Endodermal cell (in vitro differentiated cells): ENCODE measurements at places on chromosomes 2 and 18. TPM values are rescaled to one million over a fixed set of nuclear protein-coding genes. Genes with fewer than 3 reads are reported as not detected.

DNA sequence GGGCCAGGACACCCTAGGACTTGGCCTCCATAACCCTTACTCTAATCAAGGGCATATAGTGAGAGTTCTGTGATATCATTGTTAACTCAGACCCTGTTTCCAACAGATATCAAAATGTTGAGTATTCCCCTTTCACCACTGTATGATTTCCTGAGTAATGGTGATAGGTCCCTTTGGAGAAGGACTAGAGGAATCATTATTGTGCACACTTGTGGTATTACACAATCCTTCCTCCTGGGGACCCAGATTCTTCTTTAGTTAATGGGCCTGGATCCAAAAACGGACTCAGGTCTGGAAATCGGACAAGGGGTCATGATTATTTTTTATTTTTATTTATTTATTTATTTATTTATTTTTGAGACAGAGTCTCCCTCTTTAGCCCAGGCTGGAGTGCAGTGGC lies 23.5 kb downstream of the PRKRA start:
- no peak for DNase-seq

- DNase-seq = no peak
These were observed 19.5 kb upstream of the ID2 start for GRCh38 chr2:8662239-8662879.

PLCL1 gene
- 0.04 and 0.07 TPM in 2 replicates for total RNA-seq

DNA sequence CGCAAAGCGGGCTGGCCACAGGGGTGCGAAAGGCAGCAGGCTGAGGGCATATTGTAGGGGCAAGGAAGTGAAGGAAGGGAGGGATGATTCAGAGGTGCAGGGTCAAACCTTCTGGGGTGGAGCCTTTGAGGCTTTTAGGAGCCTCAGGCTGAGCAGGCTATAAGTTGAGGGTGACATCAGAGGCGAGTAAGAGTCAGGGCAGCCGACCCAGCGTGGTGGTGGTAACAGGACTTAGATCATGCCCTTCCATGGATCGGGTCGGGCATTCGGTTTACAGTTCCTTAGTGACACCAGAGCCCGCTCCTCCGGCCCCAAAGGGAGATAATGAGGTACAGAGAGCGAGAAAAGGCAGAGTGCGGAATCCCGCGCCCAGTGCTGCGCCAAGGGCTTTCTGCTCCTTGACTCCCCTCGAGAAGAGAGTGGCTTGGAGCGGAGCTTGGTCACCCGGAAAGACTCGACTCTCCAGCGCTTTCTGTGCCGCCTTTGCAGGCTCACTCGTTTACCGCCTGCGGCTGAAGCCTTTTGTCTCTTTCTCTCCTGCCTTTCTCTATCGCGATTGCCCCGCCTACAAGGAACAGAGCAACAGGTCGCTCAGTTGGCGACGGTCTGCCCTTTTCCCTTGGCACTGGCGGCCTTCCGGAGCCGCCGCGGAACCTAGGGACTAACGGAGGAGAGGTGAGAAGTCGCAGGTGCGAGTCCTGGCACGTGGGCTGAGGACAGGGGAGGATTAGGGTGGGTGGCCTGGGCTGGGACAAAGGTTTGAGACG lies 720 bp downstream of the LBX2 start:
- no peak for DNase-seq

DNA sequence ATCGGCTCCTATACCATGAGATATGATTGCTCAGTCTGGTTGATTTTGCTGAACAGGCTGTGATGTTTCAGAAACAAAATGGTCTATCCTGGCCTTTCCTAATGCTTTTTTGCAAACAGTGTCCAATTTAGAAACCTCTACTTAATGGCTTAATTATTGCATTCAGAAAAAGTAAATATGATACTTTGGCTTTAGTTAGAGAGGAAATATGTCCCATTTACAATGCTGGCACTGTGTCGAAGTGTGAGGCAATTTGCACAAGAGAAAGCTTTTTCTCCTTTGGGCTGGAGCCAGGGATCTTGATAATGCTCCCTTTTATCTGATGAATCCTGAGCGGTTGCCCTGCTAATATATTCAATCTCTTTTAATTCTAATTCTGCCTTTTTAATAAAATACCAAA lies 418.9 kb downstream of the EPHA4 start:
- no peak for DNase-seq

SLC40A1 gene
- total RNA-seq = 60.4 and 74.1 TPM in 2 replicates

- DNase-seq = no peak
These were observed 51.3 kb upstream of the CERS6 start for GRCh38 chr2:168404764-168405163.

DNA sequence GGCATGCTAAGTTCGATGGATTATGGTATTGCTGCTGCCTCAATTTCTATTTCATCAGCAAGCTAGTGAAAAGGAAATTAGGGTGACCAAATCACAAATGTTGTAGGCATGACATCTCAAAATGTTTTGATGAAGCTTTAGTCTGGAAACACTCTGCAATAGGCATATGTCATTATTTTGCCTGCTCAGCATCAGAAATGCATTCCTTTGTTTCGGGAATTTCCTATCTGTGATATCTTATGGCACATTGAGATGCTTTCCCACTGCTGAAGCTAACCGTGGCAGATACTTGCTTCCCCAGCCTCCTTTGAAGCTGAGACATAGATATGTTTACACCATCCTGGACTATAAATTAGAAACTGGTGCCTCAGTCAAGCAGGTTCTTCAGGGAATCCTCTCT lies 119.7 kb downstream of the CDC42EP3 start:
- no peak for DNase-seq
